ENCODE measurements at places on chromosomes 13 and 19.

DNA sequence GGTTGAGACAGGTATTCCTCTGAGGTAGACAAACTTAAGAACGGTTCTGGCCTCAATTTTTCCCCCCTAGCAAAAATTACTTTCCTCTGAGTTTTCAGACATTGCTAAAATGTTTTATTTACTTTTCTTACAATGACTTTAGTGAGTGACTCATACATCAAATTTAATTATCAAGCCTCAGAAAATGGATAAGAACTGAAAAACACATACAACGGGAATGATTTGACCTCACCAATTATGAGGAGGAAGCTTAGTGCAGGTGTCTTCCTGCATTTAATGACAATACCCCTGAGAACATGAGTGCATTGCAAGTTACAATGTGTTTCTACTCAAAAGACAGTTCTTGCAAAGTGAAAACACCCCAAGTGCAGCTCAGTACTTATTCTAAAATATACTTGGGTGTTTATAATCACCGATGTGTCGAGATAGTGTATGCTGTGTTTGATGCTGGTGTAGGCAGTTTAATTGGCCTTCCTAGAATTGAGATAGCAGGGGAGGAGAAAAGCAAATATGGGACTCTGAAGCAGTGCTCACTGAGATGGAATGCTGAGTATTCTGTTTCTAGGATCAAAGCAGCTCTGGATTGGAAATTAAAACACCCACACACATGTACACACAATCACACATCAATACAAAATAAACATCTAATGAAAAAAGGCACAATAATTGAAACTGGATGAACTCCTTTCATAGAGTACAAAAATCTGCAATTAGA, 189.5 kb upstream of the SLC10A2 start:
- no peak for DNase-seq

DNA sequence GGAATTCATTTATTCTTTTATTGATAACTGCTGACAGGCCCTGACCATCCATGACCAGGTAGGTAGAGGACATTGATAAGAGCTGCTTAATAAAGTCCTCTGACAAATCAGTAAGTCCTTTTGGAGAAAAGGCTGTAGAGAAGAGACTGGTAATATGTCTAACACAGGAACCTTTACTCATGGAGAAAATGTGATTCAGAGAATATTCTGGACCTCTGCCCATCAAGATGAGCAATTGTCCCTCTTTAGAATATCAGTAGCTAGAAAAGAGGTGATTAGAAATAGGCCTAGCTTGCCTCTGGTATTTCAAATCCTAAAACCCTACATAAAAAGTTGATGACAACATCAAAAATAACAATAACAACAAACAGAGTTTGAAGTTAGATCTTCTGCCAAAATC, 642.3 kb downstream of the TBC1D4 start:
- DNase-seq: no peak

- no peak for DNase-seq
Measured at GRCh38 chr19:14214580-14214979, 8.6 kb upstream of the ADGRL1 start.

- DNase-seq: peak; percentile 57
Measured at GRCh38 chr13:50229960-50230661, 214.9 kb downstream of the KCNRG start.

GRCh38 chr13:110475117-110475516, 86.4 kb downstream of the RAB20 start:
- no peak for DNase-seq

DNA sequence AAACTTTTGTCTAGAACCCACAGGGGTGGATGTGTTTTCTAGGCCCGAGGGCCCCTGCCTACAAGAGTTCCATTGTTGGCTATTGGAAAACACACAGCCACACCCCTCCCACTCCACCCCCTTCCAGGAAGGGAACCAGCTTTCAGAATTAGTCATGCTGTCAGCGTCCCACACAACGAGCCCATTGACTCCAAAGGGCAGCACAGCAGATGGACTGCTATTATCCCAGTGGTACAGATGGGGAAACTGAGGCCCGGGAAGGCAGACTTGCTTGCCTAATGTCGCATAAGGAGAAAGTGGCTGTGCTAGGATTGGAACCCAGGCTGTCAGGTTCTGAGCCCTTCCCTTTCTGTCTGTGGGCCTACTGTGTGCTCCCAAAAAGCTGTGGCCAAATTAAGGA, 8.1 kb upstream of the FXYD3 start:
- DNase-seq: peak; percentile 72

DNA sequence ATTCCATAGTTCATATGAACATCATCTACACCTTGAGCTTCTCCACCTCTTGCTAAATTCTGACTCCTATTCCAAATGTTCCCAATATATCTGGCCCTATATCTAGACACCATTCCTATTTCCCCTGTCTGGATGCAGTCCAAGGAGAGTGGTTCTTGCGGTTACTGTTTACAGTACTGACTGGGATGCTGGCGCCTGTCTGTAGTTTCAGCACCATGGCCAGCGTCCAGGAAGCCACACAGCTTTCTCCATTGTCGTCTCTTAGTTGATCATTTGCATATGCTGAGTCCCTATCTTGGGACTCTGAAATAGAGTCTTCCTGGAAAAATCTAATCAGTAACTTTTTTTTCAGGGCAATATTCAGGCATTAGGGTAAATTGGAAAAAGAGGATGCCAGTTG, 14.9 kb downstream of the LAIR2 start:
- DNase-seq: peak; percentile 88

GRCh38 chr19:3672993-3673392, 27.3 kb downstream of the PIP5K1C start:
- peak; percentile 19 for DNase-seq

GRCh38 chr19:47240996-47241918, 10.3 kb upstream of the BBC3 start:
- DNase-seq: peak; percentile 37

DNA sequence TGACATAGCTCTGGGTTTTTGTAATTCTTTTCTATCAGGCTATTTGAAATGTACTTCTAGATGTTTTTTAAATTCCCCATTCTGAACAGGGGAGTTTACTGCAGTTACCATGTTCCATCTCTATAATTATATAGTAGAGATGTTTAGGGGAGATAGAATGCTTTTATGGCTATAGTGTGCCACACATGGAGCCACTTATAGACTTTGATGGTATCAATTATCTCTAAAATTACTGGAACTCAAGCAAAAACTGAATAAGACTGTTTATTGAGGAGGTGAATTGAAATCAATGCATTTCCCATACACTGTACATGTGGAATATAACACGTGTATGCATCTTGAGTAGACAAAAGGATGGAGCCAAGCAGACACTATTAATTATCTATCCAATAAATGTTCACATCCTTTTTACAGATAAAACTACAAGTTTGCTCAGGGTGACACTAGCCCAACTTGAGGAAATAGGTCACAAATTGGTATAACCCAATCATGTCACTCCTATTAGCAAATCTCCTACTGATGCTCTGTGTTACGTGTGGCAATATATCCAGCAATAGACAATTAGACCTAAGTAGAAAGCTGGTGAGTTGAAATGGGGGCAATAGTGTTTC, 1882.6 kb downstream of the PCDH9 start:
- no peak for DNase-seq

- no peak for DNase-seq
Measured at GRCh38 chr19:41159881-41160280, 33.1 kb upstream of the CYP2S1 start.

GRCh38 chr13:98681049-98681448, 71.4 kb downstream of the SLC15A1 start:
- no peak for DNase-seq

DNA sequence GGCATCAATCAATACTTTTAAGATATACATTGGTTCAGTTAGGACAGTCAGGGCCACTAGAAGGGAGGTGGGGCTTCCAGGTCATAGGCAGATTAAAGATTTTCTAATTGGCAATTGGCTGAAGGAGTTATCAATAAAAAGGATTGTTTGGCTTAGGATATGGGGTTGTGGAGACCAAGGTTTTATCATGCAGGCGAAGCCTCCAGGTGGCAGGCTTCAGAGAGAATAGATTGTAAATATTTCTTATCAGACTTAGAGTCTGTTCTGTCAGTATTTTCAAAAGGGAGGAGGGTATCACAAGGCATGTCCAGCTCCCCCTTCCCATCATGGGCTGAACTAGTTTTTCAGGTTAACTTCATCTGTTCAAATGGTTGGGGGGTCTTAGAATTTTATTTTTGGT, 77.4 kb upstream of the FARP1 start:
- no peak for DNase-seq

DNA sequence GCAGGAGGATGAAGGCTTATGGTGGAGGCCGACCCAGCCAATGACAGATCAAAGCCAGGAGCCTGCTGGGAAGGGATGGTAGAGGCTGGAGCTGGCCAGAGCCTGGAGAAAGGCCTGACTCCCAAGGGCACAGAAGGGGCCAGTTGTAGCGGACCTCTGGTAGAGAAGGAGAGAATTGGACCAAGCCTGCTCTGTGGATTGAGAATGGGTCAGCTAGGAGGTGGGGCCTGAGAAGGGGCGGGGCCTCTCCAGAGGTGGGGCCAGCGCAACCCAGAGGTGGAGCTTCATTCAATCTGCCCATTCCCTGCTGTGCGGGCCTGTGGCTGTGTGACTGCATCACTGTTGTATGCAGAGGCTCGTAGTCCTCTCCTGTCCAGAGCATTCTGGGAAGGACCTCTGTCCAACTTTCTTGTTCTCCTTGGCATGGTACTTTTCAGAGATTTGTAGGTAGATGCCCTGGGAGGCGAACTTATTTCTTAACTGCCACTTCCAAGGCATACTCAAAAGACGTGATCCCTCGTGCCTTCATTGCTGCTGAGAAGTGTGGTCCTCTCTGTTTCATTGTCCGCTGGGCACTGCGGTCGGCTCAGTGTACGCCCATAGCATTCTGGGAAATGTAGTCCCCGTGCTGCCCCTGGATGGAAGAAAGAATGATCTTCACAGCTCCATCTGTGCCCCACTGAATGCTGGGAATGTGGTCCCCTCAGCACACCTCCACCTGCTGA, 6.7 kb downstream of the GRIN2D start:
- DNase-seq: no peak
